ENCODE measurements at places on chromosomes 6 and 20.

DNA sequence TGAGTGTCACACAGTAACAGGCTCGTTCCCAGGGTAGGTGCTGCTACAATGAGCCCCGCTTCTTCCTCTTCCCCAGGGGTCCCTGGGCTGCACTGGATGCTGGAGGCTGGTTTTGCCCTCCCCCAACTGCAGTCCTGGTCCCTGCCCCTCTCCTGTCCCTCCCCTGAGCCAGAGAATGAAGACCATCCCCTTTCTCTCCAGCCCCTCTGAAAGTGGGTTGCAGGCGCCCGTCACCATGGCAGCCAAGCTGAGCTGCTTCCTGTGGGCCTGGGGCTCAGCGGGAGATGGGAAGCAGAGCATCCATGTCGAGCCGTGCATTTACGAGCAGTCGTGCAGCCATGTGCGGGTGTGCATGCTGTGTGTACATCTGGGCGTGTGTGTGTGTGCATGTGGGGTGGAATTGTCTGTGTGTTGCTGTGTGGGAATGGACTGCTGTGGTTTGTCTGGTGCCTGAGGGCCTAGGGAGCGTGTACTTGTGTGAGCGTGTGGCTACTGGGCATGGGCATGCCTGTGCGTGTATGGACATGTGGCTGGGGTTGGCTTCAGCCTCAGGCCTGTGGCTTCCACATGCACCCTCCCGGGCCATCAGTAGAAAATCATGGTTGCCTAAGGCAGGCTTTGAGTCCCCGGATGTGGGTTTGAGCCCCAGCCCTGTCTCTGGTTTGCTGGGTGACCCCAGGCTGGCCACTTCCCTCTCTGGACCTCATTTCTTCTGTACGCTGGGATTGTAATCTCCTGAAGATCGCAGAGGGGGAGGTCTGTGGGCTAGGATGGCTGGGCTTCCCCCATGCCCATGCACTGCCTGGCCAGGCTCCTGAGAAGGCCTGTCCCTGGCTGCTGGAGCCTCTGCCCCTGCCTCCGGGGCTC lies 48.8 kb downstream of the SRC start:
- DNase-seq, result no peak

DNA sequence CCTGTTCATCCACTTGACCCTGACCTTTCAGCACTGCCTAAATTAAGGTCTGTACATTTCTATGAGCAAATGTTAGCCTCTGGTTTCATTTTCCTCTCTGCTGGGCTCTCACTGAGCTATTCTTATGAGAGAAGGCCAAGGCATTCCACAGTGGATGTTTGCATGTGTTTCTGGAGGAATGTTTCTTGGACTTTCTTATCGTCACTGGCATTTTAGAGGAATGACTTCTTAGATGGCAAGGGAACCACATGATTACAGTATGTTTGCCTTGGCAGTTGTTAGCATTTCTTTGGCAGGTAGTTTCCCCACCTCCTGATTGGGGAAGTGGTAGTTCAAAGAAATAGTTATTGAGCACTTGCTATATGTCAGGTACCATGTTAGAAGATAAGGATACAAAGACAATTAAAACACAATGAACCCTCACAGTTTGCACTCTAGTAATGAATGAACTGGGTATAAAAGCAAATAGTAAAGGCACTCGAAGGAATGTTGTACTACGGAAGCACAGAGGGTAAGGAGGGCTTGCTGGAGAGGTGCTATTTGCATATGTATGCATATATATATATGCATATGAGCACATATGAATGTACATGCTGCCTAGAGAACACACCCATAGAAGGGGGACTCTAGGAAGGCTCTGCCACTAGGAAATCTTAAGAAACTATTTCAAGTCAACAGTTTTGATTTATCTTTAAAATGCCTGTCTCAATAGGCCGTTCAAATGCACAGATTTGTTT lies 307.4 kb downstream of the EYA4 start:
- no peak for DNase-seq

- DNase-seq, result no peak
These were observed 4.3 kb upstream of the DCBLD1 start for GRCh38 chr6:117477988-117478852.

GRCh38 chr6:30686009-30686907 lies at the start of gene PPP1R18:
Gene PPP1R18 (minus strand): TSS chr6:30686645. CDS start chr6:30686018, 627 bp downstream.
- DNase-seq, result peak; percentile 77

GRCh38 chr20:1509237-1509636 lies 18.0 kb upstream of the SIRPB2 start:
- DNase-seq, result no peak

DNA sequence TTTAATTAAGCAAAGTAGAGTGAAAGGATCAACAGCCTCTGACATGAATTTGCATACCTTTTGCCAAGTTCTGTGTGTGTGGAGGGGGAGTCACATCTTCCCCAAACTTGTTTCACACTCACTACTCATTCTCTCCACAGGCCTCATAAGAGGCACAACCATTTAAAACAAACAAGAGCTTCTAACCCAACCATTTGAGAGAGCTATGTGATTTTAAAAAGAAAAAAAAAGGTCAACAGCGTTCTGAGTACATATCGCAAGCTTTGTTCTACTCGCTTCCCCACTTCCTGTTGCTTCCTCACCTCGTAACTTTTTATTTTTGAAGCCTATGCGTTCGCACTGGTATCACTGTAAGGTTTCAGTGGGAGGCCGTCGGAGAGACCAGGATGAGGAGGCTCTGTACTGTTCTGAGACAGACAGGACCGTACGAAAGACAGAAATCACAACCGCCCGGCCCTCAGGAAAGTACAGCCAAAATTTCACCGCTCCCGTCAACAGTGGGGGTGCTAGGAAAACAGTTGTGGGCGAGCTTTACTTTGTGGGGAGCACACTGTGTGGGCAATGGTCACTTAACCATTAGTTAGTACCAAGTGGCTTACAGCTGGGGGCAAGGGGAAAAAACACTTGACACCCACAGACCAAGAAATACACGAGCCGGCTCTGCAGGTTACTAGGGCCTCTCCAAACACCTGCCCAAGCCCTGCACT lies 61.3 kb downstream of the TRERF1 start:
- DNase-seq, result no peak

DNA sequence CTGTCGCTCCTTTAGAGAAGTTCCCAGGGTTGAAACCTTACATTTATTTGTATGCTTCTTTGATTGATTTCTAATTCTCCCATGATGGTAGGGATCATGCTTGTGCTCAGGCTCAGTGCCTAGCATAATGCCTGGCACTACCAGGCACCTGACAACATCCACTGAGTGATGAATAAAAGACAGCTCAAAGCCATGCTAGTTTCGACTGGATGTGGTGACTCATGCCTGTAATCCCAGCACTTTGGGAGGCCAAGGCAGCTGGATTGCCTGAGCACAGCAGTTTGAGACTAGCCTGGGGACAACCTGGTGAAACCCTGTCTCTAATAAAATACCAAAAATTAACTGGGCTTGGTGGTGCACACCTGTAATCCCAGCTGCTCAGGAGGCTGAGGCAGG lies 11.6 kb upstream of the CD164 start:
- DNase-seq, result no peak

GRCh38 chr6:13439644-13440043 lies 47.8 kb downstream of the GFOD1 start:
- no peak for DNase-seq

- DNase-seq, result no peak
These were observed 101.6 kb upstream of the CARMIL1 start for GRCh38 chr6:25177500-25178028.

DNA sequence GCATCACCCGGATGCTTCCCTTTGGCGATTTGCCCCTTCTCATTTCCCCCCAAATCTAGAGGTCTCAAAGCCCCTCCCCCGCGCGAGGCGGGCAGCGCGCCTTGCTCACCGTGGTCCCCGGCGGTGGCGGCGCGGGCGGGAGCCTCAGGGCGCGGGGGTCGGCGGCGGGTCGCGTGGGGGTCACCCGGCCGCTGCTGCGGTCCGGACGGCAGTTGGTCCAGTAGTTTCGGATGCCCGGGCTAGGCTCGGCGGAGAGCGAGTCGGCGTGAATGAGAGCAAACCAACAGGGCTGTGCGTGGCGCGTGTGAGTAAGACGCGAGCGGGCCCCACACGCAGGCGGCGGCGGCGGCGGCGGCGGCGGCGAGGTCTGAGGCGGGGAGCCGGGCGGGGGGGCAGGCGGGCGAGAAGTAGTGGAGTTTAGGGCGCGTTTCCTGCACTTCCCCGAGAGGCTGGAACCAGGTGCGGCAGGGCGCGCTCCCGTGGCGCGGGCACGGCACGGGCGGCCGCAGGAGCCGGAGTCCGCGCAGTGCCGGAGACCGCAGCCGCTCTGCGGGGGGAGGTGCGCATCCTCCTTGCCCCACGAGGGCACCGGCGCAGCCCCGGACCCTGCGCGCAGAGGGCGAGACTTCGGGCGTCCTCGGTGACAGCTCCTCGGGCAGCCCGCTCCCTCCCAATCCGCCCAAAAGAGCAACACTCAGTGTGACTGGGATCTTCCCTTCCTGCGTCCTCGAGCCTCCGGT lies 567 bp downstream of the HS3ST5 start:
- DNase-seq, result no peak

GRCh38 chr20:20535051-20535450 lies 167.1 kb downstream of the INSM1 start:
- no peak for DNase-seq

DNA sequence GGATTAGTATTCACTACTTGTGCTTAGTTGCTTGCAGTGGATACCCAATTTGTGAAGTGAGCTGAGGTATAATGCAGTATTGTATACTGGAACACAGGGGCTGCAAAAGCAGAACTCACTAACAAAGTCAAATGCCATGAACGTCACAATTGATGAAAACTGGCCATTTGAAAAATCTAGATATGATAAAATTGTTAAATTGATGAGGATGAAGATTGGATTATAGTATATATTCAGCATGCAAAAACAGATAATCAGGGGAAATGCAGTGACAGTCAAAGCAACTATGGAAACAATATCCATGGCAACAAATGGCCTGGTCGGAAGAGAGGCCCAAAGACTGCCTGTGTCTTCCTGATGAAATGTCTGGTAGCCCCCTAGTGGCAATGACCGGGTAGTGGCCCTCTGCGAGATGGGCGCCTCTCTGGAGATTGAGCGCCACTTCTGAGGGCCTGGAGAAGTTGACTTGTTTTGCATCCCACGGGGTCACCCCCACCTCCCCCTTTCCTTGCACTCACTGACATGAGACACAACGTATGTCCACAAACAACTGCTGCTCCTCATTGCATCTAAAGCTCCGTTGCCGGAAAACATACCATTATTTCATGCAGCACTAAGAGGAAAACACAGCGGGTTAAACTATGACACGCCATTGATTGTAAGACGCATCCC lies 43.6 kb downstream of the C6orf15 start:
- peak; percentile 14 for DNase-seq

- DNase-seq, result no peak
These were observed 114.1 kb upstream of the SMLR1 start for GRCh38 chr6:130713144-130713543.

- no peak for DNase-seq
These were observed 75.7 kb upstream of the JARID2 start for GRCh38 chr6:15170126-15170525.

DNA sequence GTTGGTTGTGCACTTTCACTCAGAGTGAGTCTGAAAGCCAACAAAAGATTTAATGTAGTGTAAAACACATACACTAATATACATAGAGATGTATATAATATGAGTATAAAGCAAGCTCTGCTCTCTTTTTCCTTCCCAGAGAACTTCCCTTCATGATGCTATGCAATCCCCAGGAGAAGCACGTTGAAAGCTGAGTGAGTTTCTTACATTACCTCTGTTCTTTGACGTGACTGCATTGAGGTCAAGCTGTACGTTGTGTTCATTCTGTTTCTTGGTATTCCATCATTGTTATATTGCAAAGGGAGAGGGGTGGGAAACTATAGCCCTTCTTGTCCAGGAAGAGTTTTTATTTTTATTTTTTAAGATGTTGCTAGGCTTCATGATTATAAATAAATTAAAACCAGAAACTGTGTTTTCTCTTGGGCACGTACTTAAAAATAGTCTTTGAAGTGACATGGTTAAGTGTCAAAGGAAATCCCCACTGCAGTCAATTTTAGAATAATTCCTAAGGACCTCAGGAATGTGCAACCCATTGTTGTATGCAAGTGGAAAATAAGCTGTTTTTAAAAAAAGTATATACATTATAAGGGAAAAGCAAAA lies 651.0 kb downstream of the CD109 start:
- no peak for DNase-seq

DNA sequence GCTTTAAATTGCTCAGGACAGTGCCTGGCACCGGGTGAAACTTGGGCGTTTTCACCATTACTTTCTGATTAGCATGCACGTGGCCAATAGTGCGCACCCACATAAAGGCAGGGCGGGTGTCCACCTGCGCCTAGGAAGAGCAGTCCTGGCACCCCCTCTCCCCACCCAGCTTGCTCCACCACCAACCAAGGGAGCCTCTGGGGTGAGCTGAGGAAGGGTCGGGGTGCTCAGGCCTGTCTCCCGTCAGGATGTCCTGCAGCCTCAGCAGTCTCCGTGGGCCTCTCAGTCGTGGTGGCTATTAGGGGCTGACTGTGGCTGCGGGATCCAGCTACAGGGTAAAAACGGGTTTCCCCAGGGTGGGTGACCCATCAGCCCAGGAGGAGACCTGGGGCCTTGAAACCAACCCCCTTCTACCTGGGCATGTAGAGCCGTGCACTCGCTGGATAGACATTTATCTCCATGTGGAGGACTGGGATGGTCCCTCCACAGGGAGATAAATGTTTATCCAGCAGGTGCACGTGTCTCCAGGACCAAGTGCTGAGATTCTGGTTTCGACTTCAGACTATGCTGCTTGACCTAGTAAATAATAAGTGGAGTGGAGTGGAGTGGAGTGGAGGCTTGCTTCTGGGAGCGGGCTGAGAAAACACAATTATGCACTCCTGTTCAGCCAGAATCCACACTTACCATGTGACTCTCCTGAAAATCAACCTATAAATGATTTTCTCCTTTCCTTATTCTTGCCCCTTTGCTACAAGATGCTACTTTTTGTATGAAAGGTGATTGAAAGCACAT lies 91.1 kb downstream of the ZDHHC14 start:
- no peak for DNase-seq

GRCh38 chr20:49526056-49526455 lies 41.9 kb downstream of the PTGIS start:
- DNase-seq, result no peak

DNA sequence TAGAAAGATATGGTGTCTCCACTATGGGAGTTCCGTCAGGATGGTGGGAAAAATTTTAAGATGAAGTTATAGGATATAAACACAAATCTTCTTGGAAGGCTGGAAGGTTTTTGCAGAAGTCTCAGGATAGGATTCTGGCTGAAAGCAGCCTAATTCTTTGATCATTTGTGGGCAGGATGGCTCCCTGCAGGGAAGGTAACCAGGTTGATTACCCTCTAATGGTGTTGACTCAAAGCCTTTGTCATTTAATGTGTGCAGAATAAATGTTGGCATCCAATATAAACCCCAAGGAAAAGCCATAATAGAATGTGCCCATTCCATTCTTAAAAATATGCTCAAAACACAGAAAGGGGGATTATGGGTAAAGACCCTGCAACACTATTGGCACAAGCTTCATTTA lies 204.3 kb downstream of the EPM2A start:
- DNase-seq, result no peak

DNA sequence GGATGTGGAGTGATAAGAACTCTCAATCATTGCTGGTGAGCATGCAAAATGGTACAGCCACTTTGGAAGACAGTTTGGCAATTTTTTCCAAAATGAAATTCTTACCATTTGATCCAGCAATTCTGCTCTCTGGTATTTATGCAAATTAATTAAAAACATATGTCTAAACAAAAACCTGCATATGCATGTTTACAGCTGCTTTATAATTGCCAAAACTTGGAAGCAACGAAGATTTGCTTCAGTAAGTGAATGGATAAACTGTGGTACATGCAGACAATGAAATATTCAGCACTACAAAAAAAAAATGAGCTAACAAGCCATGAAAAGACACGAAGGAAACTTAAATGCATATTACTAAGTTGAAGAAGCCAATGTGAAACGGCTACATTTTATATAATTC lies 55.5 kb upstream of the SMLR1 start:
- DNase-seq, result no peak
